WTC11 (cell line): ENCODE measurements at places on chromosomes 11 and 22.

DNA sequence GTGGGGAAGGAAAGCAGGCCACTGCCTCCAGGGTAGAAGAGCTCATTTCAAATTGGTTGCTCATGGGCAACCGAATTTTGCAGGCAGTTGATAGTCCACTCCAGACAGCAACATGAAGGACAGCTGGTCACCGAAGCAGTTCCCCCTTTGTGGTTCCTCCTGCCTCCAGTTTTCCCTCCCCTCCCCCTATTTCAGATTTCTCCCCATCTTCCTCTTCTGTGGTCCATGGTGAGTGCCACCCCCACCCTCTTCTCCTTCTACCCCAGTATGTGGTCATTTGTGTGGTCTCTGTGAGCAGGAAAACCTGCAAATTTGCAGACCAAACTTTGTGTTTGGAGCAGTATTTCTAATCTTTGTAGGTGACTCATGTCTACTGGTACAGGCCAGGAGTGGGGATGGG lies 38.2 kb upstream of the PAK1 start:
- DNase-seq = no peak

GRCh38 chr22:30922151-30922611 lies 46.4 kb downstream of the MORC2 start:
- no peak for DNase-seq

DNA sequence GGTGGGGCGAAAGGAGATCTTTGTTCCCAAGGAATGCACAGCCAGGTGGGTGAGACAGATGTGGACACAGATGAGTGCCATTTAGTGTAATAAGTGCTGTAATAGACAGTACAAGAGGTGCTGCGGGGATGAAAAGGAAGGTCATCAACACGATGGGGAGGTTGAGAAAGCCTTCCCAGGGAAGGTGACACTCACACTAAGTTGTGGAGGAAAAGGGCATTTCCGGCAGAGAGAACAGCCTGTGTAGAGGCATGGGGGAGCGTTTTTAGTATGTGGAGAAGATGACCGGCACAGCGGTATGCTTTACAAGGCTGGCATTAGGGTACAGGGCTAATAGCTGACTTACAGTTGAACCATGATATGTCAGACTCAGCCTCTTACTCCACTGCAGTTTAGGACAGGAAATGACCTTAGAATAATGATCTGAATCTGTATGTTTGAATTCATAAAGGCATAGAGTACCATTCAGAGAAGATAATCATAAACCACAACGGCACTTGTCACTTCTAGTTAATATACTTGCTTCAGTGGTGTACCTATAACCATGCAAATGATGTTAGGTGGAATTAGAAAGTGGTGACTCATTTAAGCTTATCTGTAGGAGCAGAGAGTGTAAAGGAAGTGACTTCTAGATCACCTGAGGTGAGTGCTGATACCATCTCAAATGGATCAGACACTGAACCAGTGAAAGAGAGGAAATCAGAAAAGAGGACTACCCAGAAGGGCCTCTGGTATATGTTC lies 60.6 kb downstream of the FAM83F start:
- no peak for DNase-seq

- no peak for DNase-seq
Observed at GRCh38 chr11:10091314-10092045, 202.5 kb downstream of the SBF2 start.

- peak; percentile 50 for DNase-seq
Observed at GRCh38 chr11:60700689-60701468, 1.5 kb downstream of the MS4A8 start.

- no peak for DNase-seq
Observed at GRCh38 chr11:128234143-128234542, 353.2 kb downstream of the ETS1 start.

DNA sequence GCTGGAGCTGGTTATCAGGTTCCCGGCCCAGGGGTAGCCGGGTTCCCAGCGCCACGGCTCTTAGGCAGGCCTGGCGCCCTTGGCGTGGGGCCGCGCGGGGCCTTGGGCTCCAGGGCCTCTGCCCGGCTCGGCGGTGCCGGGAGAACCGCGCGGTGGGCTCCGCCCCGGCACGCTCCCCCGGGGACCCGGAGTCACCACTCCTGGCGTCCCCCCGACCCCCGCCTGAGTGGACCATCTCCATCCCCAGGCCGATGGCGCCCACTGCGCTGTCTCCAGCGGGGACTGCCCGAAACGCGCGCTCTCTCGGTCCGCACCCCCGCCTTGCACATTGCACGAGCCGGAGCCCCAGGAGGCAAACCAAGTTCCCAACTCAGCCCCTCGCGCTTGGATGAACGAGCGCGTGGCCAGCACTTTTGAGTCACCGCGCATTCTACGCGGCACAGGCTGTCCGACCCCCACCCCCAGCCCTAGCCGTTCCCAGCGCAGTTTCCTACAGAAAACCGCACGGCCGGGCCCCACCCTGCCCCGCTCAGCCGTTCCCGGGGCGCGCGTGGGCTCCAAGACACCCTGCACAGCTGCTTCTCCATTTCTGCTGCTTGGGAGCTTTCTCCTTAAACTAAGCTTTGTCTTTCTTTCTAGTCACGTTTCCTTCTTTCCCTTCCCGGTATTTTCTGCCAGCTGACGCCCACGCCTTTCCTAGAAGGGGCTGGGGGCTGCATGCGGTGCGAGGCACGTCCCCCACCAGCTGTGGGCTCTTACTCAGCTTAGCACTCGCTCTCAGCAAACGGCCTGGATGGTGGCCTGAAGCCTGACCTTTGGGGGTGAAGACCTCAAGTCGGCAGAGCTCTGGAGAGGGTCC lies 650 bp upstream of the CHID1 start:
- DNase-seq = peak; percentile 68

DNA sequence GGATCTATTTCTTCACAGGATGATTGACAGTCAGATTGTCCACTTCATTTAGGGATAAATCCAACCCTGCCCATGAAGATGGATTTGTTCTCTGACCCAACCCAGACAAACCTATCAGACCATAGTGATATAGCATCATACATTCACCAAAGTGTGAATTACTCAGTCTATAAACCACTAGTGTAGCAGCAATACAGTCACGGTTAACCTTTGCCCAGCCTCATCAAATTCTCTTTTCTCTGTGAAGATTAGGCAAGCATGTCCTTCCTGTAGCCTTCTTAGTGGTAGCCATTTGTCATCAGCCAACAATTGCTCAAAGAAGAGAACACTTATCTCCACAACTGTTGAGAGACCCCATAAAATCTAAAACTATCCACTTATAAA lies 14.4 kb upstream of the BIRC2 start:
- DNase-seq = no peak
